ENCODE measurements at places on chromosomes 7 and 10.

DNA sequence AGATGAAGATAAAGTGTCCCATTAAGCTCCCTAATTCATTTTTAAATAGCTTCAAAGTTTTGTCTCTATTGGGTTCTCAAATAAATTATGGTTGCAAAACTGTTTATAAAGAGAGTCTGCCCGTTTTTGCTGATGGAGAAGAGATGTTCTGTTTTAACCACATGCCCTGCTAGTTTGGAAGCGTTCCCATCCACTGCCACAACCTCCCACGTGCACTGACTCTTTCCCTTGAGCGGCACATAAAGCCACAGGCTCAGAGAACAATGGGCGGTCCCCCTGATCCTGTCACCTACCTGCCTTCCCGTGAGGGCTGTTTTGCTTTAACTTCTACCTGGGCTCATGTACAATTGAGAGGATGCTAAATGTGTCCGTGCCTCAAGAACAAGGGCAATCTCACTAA is 65.5 kb downstream of the CPVL start:
- DNase-seq, result no peak

DNA sequence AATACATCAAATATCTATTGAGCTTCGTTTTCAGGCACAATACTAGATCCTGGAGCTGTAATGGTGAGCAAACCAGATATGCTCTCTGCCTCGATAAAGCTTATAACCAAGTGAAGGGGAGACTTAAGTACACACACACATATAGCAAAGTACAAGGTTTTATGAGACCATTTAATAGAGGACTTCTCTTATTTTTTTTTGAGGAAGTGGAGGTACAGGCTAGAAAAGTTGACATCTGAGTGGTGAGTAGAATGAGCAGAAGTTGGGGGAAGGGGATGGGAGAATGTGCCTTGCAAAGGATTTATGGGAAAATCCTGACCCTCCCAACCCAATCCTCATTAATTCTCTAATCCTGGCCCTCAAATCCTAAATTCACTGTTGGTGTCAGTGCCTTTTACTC is 7.7 kb downstream of the CCDC136 start:
- DNase-seq, result no peak

- DNase-seq, result peak; percentile 97
Observed at GRCh38 chr10:93445097-93445960, 36.8 kb downstream of the MYOF start.

GRCh38 chr7:20151708-20152456 is 65.3 kb downstream of the MACC1 start:
- no peak for DNase-seq

DNA sequence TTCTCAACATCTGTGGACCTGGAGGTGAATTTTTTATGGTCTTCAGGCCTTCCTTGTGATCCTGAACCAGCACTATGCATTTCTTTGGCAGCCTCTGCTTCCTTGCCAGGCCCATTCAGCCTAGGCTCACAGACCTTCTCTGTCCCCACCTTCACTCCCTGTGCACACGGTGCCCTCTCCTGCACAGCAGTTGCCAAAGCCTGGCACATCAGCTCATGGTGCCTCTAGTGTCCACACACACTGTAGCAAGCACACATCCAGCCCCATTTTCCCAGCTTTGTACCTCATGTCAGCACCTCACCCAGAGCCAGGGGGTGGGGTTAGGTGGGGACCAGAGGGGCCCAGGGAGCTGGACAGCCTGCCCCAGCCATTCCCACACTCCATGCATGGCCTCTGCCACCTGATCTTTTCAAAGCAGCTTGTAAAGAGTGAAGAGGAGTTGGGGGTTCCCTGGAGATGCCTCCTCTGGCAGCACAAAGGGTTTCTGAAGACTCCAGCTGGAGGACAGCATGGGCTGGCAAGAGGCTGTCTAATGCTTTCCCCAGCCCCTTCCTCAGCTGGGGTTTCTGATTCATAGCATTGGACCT is 57.9 kb upstream of the TMEM72 start:
- DNase-seq, result peak; percentile 43

DNA sequence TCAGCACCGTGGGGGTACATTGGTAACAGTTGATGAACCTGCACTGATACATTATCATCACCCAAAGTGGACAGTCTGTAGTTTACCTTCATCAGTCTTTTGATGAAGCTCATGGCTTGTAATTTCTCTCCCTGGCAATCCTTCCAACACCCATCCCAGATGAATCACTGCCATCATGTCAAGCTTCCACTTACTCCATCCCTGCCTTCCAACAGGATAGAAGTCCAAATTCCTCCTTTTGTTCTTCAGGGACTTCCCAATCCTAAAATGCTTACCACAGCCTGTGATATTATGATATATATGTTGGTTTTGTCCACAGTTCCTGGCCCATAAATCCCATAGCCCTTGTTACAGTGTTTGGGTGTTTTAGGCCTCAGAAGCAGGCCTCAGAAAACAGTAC is 16.1 kb downstream of the SNX10 start:
- DNase-seq, result no peak

DNA sequence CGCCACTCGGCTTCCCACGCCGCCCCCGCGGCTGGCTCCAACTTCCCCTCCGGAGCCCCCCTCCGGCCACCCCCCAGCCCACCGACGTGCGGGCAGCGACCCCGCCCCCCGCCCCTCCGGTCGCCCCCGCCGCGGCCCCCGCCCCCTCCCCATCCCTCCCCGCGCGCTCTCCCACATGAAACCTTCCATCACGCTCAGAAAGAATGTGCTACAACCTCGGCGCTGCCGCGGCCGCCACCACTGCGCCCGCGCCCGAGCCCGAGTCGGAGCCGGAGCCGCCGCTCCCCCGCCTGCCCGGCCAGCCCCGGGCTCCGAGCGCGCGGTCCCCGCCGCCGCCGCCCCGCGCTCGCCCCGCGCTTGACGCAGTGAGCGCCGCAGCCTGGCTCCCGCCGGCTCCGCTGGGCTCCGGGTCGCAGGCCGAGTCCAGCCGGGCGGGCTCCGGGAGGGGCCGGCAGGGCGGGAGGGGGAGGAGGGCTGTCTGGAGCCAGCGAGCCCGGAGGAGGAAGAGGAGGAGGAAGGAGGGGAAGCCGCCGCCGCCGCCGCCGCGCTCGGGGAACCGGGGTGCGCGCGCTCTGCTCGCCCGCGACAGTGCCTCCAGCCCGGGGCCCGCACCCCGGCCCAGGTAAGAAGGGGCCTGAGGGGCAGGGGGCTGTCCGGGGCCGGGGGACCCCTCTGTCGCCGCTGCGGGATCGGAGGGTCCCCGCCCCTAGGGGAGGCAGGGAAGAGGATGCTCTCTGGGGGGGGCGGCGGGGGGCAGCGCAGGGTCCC is 4.3 kb upstream of the ELFN1 start:
- peak; percentile 31 for DNase-seq

- DNase-seq, result no peak
Observed at GRCh38 chr7:14236834-14237233, 247.4 kb upstream of the ETV1 start.
